ENCODE measurements at places on chromosomes 7 and 10.

- no peak for DNase-seq
Measured at GRCh38 chr10:118017850-118018249, 28.9 kb downstream of the RAB11FIP2 start.

DNA sequence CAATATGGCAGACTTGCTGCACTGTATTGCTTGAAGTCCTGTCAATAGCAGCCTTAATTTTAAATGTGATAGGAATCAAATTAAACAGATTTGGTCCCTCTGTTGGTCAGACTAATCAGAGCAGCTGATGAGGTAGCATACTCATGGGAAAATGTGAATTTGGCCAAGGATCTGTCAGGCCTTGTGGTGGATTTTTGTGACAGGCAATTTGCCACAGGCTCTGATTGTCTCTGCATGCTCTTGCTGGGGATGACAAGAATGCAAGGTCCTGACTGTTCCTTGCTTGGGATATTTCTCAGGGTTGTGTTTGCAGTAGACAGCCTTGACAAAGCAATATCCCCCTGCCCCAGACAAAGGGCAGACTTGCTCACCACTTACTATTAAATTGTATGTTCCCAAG, 41.5 kb upstream of the GARS1 start:
- no peak for DNase-seq

- DNase-seq, result no peak
Measured at GRCh38 chr7:11630355-11630754, 201.6 kb downstream of the THSD7A start.

DNA sequence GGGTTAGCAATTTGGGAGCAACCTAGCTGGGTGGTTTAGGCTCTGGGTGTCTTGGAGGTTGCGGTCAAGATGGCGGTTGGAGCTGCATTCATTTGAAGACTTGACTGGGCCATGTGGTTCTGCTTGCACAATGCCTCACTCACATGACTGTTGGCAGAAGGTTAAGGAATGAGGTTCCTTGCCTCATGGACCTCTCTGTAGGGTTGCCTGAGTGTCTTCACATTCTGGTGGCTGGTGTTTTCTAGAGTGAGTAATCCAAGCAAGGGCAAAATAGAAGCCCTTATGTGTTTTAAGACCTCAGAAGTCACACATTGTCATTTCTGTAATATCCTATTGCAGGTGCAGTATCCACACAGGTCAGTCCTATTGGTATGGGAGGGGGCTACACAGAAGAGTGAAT, 52.0 kb downstream of the CDK14 start:
- DNase-seq, result no peak

DNA sequence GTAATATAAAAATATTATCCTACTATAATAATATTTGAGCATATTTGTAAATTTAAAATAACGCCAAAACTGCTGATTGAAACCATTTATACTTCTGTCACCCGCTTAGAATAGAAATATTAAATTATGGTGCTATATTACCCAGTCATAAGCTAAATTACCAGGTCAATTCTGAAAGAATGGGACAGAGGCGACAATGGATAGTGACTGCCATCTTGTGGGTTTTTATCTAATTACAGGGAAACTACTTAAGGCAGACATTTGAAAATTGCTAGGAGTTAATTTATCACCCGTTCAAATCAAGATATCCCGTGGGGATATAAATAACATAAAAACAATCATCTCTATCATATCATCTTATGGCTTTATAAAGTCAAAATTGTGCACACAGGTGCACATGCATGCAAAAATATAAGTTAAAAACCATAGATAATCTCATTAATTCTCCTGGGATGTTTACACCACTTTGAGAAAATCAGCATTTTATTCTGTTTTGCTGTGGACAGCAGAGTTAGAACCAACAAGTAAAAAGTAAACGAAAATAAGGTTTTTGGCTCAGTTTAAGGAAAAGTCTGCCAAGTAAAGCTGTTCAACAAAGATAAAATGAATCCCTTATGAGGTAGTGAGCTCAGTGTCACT, 41.3 kb upstream of the HPSE2 start:
- peak; percentile 14 for DNase-seq

- DNase-seq, result no peak
Measured at GRCh38 chr10:24459836-24460235, 250.9 kb downstream of the KIAA1217 start.

DNA sequence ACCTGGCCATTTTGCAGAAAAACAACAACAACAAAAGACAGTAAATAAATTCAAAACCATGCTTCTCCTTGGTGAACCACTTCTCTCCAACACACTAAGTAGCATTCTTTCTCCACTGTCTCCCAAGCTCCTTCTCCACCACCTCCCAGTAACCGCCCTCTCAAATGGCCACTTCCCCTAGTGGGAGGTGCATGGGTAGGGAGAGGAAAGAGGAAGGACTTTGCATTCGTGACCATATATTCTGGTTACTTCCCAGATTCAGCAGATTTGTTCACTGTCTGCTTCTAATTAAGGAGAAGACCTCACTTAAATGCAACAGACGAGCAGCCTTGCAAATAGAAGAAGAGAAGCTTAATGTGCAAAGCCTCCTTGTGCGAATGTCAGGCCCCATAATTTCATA, 166.8 kb downstream of the SORCS1 start:
- DNase-seq, result no peak

DNA sequence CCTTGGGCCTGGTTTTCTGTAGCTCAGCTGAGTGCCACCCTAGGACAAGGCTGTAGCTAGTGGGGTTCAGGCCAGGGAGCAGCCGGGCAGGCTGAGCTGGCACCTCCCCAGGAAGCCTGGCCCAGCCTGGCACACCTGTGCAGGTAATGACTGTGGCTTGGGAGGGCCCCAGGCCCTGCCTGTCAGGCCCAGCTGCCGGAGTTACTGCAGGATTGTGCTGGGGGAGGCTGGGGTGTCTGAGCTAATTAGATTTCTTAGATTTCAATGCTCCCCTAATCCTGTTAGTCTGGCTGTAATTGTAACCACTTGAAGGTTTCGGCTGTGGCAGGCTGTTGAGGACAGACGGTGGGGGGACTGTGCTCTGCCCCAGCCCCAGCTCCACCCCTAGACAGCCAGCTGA, 6.0 kb downstream of the ZMIZ1 start:
- no peak for DNase-seq

- no peak for DNase-seq
Measured at GRCh38 chr7:103690242-103690974, 244.4 kb upstream of the SLC26A5 start.

GRCh38 chr7:80736371-80737125, 98.1 kb downstream of the CD36 start:
- DNase-seq, result no peak

DNA sequence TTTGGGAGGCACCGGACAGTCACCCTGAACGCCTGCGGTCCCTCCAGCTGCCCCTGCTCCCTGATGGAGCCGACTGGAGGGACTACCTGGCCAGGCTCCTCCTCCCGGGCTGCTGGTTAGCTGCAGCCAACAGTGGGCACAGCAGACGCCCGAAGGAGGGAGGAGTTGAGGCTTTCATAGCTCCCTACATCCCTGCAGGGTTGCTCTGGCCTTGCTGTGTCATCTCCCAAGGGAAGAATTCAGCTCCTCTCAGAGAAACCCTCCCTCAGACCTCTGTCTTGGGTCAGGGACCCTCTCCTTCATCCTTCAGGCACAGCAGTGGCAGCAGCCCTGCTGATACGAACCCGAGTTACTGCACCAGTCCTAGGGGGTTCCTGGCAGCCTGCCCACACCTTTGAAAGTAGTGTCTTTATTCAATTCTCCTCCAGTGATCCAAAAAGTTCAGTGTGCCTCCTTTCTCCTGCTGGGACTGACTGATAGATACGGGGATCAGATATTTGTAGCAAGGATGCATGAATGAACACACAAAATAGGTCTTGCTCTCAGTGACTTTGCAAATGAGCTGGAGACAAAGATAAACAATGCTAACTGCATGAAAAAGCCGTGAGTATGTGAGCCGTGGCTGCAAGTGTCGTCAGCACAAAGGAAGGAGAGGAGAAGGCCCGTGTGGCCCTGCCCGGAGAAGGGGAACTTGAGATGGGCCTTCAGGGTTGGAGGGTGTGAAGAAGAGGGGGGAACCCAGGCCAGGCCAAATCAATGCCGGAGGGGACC, 136.6 kb downstream of the PRKAG2 start:
- DNase-seq, result no peak

DNA sequence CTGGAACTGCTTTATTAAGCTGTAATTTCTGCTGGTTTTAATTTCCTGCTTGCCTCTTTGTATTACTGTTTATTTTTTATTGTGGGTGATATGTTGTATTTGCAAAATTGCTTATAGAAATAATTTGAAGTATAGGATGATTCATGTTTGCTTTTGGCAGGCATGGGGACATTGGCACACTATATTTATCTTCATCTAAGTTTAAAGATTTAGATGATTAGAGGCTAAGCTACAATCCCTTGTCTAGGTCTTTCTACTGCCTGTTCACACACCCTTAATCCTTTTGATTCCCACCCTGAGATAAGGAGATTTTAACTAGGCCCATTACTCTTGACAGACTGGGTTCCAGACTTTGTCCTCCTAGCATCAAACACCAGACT, 182.8 kb upstream of the KAT6B start:
- DNase-seq, result no peak

- DNase-seq, result no peak
Measured at GRCh38 chr10:33214174-33214573, 120.3 kb downstream of the NRP1 start.

DNA sequence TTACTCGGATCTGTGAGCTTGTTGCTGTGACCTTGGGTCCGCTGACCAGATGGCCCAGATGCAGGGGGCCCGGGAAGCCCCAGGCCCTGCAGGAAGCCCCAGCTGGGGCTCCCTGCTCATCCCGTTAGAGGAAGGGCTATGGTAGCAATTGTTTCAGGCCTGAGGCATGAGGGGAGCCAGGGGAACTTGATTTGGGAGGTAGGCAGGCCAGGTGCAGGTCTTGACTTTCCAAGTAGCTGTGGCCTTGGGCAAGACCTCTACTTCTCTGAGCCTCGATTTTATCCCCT, 55.0 kb upstream of the CXCL12 start:
- DNase-seq, result no peak

GRCh38 chr10:54665095-54665494, 135.9 kb downstream of the PCDH15 start:
- DNase-seq, result no peak

DNA sequence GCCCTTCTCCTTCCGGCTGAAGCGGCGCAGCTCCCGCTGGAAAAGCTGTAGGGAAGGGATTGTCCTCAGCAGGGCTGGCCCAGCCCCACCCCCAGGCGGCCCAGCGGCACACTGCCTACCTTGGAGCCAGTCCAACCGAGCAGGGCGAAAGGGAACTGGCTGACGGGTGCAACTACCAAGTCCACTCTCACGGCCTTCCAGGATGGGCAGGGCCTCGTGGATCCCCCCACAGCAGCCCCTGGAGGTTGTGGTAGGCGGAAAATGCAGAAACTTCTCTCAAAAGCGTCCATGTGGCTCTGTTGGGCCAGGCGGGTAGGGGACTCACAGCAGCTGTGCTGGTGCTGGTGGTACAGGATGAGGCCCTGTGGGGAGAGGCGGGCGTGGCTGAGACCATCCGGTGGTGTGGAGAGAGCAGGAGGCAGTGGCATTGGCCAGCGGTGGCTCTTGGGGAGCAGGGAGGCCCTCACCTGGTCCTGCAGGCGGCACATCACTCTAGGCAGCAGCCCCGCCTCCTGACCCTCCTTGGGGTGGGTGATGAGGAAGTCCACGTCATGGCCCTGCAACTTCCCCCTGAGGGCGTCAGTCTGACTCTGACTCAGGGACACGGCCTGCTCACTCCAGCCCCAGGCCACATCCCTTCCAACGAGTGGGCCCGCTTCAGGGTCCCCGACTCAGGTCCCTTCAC, 8.4 kb upstream of the PGAM2 start:
- no peak for DNase-seq

- no peak for DNase-seq
Measured at GRCh38 chr10:57420881-57421280, 846.8 kb downstream of the IPMK start.

Measured in HuH-7 (cell line).